ENCODE measurements at places on chromosomes 7 and 10.
A peak's percentile ranks its signal among the peaks of the same experiment; 100 is the strongest.

DNA sequence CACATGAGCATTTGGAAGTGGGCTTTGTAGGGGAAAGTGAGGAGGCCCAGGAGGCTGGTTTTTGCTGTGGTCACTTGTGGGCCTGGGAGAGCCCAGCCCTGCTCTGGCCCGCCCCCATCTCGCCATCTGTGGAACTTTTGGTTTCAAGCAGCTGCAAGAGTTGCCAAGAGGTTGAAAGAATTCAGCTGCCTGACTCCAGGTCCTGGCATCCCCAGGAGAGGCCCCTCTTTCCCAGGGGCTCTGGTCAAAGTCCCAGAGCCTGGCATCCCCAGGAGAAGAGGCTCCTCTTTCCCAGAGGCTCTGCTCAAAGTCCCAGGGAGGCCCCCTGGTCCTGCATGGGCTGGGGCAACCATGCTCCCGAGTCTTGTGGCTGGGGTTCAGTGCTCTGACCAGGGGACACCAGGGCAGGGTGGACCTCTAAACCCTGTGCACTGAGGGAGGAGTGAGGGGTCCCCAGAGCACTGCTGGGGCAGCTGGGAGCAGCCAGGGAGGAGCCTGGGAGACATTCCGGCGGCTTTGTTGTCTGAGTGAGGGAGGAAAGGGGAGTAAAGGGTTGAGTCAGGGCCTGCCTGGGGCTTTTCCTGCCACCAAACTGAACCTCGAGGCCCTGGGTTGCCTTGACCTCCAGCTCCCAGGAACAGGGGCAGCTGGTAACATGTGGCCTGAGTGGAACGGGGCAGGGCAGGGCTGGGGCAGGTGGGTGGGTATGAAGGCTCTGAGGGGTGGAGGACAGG, 27.7 kb upstream of the CSGALNACT2 start:
- no peak for DNase-seq

DNA sequence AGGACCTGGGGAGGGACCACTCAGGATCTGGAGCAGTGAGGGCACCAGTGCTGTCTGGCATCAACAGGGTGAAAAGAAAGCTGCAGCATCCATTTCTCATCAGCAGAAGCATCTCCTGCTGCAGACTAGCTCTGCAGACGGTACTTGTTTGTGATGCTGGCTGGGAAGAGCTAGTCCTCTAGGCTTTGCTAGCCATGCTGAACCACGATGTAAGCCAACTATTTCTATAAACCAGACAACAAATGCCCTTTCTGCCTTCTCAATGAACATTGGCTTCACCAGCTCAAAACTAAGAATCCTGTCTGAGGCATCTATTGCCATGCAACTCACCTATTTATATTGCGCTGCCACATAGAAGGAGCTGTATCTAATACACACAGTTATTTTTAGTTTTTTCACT, 65.6 kb downstream of the CTTNBP2 start:
- no peak for DNase-seq

- no peak for DNase-seq
Measured at GRCh38 chr10:18261768-18262231, 121.6 kb downstream of the CACNB2 start.

DNA sequence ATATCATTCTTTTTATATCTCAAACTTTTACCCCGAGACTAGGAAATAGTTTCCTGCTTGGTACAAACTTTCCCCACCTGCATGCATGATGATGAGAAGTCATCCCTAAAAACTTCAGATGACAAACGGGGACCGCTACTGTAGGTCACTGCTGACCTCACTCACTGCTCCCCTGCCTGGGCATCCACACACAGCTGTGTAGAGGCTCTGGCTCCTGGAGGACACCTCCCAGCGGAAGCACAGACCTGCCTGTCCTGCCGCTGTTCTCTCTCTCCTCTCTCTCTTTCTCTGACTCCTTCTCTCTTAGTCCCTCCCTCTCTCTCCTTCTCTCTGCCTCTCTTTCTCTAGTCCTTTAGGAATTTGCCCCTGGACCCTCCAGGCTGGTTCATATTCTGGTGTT, 202.9 kb upstream of the PITRM1 start:
- DNase-seq, result no peak

- DNase-seq, result no peak
Measured at GRCh38 chr10:73590881-73591799, at the start of gene USP54. Gene USP54 (minus strand): TSS chr10:73591342. CDS start chr10:73575658, 15,684 bp downstream.

GRCh38 chr7:55100544-55101327, 81.9 kb downstream of the EGFR start:
- DNase-seq, result no peak

DNA sequence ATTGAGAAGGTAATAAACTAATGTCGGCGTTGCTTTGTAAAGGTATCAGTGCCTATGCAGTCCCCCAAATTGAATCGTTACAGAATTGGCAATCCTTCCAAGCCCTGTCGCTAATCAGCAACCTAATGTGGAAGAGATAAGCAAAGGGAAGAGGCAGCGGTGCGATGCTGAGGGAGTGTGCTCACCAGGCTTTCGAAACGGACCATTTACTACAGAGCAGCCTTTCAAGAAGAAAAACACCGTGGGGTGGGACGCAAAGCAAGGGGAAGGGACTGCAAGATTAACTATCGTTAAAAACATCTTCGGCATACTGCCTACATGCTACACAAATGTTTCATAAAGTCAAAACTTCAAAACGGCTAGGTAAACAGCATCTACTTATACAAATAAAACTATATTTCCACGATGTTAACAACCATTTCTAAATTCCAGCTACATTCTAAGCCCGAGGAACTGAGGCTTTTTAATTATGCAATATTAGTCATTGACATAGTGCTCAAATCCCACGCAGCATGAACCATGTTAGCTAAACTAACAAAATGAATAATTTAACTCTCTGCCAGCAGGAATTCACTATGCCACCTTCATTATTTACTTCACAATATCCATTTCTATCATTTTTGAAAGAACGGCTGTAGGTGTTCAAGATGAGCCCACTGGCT, 85.2 kb downstream of the CHCHD3 start:
- DNase-seq, result no peak

DNA sequence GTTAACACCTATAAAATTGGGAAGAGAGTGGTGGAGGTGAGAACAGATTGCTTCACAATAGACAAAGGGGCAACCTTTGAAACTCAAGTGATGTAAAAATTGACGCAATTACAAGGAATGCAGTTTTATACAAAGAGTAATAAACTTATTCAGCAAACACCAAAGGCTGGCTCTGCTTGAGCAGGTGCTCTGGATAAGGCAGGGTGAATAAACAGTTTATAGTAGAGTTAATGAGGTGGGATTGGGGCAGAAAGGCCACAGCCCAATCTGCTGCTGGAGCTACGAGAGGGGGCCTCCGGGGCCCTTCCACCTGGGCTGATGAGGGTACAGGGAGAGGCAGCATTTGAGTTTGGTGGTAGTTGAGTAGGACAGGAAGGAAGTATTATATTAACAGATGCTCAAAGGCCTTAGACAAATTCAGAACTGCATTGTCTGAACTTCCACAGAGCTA, 6.0 kb downstream of the MUC12 start:
- no peak for DNase-seq

GRCh38 chr10:121914661-121915060, 13.2 kb downstream of the ATE1 start:
- no peak for DNase-seq

GRCh38 chr7:1530946-1531262, 402 bp downstream of the MAFK start:
- DNase-seq, result no peak

DNA sequence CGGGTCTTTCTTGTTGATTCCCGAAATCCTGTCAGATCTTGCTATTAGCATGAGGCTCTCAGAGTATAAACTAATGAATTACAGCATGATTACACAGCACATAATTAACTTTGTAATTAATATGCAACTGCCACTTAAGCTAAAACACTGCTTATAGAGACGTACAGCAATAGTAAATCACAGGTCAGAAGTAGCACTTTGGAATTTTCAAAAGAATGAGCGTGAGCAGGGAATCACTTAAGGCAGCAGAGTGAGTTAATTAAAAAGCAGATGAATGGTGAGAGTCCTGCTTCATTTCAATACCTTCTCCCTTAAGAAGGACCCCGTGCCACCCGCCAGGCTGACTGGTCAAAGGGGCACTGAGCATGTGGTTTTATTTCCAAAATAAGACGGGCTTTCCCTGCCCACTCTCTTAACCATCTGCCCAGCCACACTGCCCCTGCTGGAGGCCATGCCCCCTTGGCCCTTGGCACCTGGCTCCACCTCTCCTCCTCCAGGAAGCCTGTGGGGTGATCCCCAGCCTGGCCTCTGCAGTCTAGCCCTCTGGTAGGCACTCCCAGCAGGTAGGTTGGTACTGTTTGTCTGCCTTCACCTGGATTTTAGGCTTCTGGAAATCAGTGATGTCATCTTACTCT, 117.8 kb downstream of the ZMIZ1 start:
- no peak for DNase-seq

GRCh38 chr10:72013202-72013945, 49.2 kb downstream of the CHST3 start:
- DNase-seq, result no peak

GRCh38 chr7:108034586-108034985, 31.6 kb upstream of the LAMB1 start:
- DNase-seq, result no peak

- no peak for DNase-seq
Measured at GRCh38 chr7:49397750-49398149, 375.7 kb upstream of the VWC2 start.

DNA sequence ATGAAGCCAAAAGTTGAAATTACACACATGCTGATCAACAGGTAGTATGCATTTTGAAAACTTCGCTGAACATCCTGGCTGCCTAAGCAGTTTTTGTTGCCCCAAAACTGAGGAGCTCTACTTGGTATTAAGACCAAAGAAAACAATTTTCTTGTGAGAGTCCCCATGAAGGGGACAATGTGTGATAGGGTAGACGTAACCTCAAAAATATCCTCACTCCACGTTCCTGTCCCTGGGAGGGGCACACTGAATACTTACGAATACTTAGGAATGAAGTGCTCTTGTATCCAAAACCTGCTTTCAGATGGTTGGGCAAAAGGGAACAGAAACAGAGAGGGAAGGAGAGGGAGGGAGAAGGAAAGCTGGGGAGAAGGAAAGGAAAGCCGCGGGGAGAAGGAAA, 24.7 kb downstream of the CCDC6 start:
- no peak for DNase-seq

GRCh38 chr10:103147645-103148044, 45.4 kb downstream of the NT5C2 start:
- DNase-seq, result no peak

DNA sequence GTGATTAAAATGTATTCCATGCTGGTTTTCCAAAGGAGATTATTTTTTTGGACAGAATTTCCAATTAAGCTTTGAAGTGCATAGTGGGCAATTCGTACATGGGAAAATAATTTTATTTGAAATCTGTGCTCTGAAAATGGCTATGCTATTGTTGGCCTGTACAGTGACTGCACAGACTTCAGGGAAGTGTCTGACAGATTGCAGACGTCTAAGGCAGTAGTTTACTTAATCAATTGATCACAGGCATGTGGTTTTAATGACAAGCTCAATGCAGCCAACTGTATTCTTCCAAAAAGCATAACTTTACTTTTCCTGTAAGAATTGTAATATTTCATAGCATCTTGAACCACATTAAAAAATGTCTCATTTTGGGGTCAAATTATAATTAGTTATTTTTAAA, 102.0 kb downstream of the SEMA3C start:
- DNase-seq, result no peak

- no peak for DNase-seq
Measured at GRCh38 chr7:30202671-30203070, 67.9 kb downstream of the MTURN start.

GRCh38 chr7:91796122-91796521, 84.4 kb downstream of the MTERF1 start:
- DNase-seq, result no peak

DNA sequence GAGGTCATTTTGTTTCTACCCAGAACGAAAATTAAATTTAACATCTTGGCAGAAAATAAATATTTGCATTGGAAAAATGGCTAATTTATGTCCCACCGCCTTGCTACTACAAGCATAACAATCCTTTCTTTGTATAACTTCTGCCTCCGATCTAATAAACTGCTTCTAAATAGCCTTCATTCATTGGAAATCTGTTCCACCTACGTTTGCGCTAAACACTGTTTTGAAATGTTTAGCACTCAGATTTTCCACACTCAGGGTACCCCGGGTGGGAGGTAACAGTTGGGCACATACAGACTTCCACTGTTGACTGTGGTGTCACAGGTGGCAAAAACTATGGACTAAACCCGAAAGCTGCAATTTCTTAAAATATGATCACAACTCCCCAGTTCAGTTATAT, 96.4 kb downstream of the FGFR2 start:
- DNase-seq, result no peak

GRCh38 chr7:16592395-16592794, 53.2 kb downstream of the ANKMY2 start:
- no peak for DNase-seq

- DNase-seq, result peak; percentile 90
Measured at GRCh38 chr10:79322616-79323543, 24.4 kb upstream of the PPIF start.

DNA sequence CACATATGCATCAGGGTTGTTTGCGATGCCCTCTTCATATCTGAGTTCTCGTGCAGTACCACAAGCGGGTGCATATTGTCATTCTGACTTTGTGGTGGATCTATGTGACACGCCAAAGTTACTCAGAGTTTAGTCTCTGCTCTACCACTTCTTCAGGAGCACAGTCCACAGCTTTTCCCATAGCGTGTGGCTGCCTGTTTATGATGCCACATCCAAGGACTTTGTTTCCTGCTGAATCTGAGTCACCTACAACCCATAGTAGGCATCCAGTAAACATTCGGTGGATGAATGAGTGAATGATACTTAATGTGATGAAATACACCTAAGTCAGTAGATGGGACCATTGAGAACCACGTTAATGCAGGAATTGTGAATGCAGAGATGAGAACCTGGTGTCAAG, 15.0 kb downstream of the ADRA2A start:
- DNase-seq, result no peak

DNA sequence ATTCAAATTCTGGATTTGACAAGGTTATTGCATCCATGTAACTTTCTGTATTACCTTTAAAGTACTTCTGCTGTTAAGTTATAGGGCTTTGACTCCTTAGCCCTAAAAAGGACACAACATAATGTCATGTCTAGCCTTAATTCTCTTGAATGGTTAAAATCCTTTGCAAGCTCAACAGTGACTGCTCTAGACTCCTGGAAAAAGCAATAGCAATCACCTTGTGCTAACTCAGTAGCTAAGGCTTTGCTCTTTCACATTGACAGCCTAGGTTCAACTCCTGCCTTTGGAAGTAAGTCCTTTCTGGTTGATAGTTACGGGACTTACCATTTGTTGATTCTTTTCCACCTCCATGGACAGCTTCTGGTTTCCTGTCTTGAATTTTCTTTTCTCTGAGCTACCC, 16.1 kb upstream of the CREB3L2 start:
- no peak for DNase-seq

- DNase-seq, result no peak
Measured at GRCh38 chr10:104862-105565, 30.2 kb upstream of the ZMYND11 start.

DNA sequence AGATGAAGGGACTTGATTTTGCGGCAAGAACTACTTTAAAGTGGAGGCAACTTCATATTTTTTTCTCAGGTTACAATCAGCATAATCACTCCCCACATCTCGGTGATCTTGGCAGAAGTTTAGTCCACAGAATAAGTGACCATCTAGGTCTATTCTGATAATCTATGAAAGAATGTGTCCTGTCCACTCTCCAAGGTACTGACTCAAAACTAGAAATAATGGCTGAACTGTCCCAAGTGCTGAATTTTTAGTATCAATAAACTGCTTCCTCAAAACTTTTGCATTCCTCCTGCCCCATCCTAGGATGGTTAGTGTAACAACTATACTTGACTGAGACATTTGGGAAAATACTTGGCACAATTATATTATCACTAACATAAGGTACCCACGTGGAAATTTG, 10.9 kb upstream of the CHRM2 start:
- no peak for DNase-seq
